ENCODE measurements at places on chromosomes 5 and 9.

- DNase-seq, result no peak
These were observed 3.6 kb upstream of the SCGB3A2 start for GRCh38 chr5:147874910-147875367.

GRCh38 chr5:132270335-132270665, 12.8 kb downstream of the PDLIM4 start:
- no peak for DNase-seq

GRCh38 chr5:142012186-142012785, 541 bp downstream of the GNPDA1 start:
- DNase-seq, result peak; percentile 47

DNA sequence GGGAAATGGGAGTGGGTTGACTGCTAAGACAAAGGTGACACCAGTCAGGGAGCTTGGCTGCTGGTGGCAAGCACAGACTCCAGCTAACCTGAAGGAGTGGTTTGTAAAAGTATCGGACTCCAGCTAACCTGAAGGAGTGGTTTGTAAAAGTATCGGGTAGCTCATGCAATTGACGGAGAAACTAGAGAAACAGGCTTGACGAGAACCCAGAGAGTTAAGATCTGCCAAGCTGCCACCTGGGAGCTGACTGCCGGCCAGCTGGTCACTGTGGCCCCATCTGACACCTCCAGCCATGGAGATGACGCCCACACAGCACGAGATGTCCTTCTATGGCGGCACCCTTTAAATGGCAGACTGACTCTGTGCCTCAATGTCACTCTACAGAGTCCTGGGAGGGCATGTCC, 28.3 kb upstream of the CRB2 start:
- no peak for DNase-seq

DNA sequence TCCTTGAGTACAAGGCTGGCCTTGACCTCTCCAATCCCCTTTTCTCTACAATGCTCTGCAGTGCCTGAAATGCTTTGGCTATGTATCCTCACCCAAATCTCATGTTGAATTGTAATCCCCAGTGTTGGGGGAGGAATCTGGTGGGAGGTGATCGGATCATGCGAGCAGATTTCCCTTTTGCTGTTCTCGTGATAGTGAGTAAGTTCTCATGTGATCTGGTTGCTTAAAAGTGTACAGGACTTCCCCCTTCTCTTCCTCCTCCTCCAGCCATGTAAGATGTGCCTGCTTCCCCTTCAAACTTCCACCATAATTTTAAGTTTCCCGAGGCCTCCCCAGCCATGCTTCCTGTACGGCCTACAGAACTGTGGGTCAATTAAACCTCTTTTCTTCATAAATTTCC, 28.5 kb upstream of the AKNA start:
- no peak for DNase-seq

Data from fibroblast of lung (primary cell).